SHP77 (cell line): ENCODE measurements at places on chromosomes 16 and 17.

GRCh38 chr17:50129728-50130558, at the start of gene SAMD14:
TSS of gene SAMD14 (minus strand) at chr17:50130160. CDS start at chr17:50124959, 5,201 bp downstream.
- DNase-seq, result no peak

DNA sequence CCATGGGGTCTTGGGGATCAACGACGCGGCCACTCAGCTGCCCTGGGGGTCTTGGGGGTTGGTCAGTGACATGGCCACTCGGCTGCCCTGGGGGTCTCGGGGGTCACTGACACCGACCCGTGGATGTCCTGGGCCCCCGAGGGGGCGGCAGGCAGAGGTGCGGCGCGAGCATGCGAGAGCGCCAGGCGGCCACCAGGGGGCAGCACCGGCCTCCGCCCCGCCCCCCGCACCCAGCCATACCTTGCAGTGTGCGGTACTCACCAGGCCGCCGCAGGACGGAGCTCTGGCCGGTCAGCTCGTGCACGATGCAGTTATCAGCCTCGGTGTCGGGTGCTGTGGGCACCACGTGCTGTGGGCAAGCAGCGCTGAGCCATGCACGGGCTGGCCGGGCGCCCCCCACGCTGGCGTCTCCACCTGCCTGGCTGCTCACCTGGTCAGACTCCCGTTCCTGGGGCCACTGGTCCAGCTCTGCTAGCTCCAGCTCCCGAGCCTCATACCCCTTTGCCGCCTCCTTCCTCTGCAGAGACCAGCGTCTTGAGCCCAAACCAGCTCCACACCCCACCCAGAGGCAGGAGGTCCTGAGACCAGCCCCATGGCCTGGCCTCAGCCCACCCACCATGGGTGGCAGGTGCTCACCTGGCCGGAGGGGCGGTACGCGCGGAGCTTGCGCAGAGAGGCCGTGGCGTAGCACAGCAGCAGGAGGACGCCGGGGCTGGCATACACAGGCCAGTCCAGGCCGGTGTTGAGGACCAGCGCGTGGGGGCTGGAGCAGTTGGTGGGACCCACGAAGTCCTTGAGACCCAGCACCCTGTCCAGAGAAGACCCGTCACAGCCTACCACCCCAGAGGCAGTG, 31.2 kb downstream of the CTU2 start:
- peak; percentile 84 for DNase-seq

GRCh38 chr17:44359006-44359405, 4.6 kb downstream of the FAM171A2 start:
- no peak for DNase-seq

- no peak for DNase-seq
Measured at GRCh38 chr17:81309859-81310839, 15.0 kb upstream of the SLC38A10 start.

- no peak for DNase-seq
Measured at GRCh38 chr16:67040166-67040565, 11.2 kb downstream of the CBFB start.

DNA sequence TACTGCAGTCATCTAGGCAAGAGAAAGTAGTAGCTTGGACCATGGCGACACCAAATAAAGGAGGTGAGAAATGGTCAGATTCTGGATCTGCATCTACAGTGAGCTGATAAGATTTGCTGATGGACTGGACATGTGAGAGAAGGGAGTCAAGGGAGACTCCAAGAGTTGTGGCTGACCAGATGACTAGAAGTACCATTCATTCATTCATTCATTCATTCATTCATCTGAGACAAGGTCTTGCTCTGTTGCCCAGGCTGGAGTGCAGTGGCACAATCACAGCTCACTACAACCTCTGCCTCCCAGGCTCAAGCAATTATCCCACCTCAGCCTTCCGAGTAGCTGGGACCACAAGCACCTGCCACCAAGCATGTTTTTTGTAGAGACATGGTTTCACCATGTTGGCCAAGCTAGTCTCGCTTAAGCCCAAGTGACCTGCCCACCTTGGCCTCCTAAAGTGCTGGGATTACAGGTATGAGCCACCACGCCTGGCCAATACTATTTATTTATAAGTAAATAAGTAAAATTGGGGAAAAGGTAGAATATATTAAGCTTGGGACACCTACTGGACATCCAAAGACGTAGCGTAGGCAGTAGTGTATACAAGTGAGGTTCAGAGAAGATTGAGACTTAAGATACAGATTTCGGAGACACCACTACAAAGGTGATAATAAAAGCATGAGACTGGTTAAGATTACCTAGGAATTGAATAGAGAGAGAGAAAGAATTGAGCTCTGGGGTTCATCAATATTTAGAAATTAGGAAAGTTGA, 15.7 kb upstream of the RNF43 start:
- no peak for DNase-seq

GRCh38 chr17:46195217-46195855, 2.1 kb upstream of the KANSL1 start:
- DNase-seq, result no peak

DNA sequence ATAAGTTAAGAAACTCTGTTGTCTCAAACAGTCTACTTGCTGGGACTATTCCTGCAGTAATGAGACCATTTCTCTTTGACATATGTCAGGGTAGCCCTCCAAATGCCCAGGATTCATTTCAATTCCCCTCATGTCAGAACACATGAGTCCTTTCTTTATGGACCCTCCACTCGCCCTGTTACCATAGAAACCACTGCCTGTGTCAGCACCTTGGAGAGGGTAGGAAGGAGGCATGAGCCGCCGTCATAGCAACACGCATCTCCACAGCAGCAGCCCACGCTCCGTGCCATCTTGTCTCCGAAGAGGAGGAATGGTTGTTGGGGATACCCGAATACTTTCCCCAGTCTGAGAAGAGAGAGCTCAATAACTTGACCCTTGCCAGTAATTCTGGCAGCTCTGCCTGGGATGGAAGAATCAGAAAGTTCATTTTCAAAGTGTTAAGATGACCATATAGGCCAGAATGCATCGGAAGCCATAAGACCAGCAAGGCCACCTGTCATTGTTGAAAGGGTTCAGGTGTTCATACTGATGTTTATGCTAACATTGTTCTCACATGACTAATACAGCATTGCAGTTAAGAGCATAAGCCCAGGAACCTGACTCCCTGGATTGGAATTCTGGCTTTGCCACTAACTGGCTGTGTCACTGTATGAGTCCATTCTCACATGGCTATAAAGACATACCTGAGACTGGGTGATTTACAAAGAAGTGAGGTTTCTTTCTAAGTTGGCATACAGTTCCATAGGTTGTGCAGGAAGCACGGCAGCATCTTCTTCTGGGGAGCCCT, 141.3 kb downstream of the ABCC12 start:
- DNase-seq, result no peak
